ENCODE measurements at places on chromosomes 12 and 14. TPM values are rescaled to one million over a fixed set of nuclear protein-coding genes. Genes with fewer than 3 reads are reported as not detected.

DNA sequence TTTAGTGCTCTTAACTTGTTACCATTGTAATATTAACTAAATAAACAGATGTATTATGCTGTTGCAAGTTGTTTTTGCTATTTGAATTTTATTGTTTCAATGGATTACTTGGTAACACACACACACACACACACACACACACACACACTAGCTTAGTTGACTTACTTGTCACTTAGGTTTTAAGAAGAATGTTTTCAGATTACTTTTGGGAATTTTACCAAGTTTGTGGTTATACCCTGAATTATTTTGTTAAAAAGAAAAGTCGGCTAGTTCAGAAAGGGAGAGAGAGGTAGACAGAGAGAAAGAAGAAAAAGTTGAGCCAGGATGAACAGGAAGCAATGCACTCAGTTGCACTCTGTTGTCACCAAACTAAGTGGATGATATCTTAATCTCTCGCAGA is 5.3 kb downstream of the SSTR1 start:
- peak; percentile 64 for DNase-seq

GRCh38 chr12:106074706-106075392 is 63.9 kb downstream of the NUAK1 start:
- DNase-seq, result peak; percentile 86

DNA sequence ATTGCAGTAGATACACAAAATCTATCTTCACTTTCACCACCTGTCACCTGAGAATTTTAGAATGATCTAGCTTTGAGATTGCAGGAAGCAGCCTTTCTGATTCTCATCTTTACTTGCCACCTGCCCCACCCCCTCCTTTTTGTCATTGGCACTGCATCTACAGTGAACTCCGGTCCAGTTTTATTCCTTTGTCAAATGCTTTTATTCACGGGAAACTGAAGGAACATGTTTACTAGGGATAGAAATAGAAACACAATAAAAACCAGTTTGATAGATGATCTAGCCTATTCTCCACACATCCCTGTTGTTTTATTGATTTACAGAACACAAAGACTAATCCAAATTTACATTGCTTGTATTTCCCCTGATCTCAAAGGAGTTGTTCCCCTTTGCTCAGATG is 471.7 kb upstream of the STXBP6 start:
- DNase-seq, result no peak

GALNT16 gene
- total RNA-seq, result 8.5 TPM

DNA sequence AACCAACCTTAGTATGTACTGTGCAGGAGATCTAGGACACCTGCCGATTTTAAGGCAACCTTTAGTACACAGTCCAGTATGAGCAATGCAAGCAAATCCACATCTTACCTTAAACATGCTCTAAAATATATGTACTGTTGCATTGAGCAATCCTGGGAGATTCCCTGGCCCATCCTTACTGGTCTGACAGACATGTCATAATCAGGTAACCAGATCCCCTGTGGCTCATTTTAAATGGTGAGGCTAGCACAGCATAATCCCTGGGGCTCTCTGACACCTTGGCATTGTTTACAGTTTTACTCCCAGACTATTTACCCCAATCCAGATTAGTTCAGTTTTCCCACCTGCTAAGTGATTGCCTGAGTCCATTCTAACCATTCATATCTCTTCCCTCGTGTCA is 15.1 kb downstream of the BMAL2 start:
- no peak for DNase-seq

- no peak for DNase-seq
Observed at GRCh38 chr12:43337571-43338444, 214.2 kb downstream of the ADAMTS20 start.

Data from fibroblast of lung (primary cell).